ENCODE measurements at places on chromosomes 1 and 21. TPM values are rescaled to one million over a fixed set of nuclear protein-coding genes. Genes with fewer than 3 reads are reported as not detected.
A peak's percentile ranks its signal among the peaks of the same experiment; 100 is the strongest.

RUNX3 gene
- total RNA-seq = 0.02 TPM

DNA sequence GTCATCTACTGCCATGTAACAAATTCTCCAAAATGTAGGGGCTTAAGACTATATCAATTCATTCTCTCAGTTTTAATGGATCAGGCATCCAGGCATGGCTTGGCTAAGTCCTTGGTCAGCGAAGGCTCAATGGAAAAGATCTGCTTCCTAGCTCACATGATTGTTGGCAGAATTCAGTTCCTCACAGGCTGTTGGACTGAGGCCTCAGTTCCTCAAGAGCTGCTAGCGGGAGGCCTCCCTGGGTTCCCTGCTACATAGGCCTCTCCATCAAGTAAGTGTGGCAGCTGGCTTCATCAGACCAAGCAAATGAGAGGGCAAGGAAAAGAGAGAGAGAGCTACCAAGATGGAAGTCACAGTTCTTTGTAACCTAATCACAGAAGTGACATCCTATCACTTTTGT, 19.6 kb upstream of the EYA3 start:
- no peak for DNase-seq

GRCh38 chr1:156692925-156693847, 12.2 kb downstream of the CRABP2 start:
- peak; percentile 25 for DNase-seq

DNA sequence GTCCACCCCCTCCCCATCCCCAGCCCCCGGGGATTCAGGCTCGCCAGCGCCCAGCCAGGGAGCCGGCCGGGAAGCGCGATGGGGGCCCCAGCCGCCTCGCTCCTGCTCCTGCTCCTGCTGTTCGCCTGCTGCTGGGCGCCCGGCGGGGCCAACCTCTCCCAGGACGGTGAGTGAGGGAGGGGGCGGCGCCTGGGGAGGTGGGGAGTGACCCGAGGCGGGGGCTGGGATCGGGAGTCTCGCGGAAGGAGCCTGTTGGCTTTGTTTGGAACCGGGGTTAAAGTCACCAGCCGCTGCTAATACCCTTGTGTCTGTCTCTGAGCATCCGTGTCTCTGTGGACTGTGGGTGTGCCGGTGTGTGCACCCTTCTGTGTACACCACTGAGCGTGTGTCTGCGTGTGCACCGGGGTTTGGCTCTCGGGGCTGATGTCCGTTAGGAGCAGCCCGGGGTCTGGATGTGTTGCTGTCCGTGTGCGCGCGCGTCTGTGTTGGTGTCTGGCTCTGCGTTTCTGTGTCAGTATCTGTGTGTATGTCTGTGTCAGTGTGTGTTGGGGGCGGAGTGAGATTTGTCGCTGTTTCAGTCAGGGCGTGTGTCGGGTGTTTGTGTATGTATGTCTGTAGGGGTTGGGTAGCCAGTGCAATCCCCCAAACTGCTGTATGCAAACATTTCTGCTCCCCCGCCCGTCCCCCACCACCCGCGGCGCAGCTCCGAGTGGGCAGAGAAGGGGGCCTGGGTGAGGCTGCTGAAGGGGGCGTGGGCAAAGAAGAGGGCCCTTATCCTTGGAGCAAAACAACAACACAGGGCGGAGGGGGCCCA, 480 bp downstream of the CADM3 start:
- DNase-seq = no peak

DNA sequence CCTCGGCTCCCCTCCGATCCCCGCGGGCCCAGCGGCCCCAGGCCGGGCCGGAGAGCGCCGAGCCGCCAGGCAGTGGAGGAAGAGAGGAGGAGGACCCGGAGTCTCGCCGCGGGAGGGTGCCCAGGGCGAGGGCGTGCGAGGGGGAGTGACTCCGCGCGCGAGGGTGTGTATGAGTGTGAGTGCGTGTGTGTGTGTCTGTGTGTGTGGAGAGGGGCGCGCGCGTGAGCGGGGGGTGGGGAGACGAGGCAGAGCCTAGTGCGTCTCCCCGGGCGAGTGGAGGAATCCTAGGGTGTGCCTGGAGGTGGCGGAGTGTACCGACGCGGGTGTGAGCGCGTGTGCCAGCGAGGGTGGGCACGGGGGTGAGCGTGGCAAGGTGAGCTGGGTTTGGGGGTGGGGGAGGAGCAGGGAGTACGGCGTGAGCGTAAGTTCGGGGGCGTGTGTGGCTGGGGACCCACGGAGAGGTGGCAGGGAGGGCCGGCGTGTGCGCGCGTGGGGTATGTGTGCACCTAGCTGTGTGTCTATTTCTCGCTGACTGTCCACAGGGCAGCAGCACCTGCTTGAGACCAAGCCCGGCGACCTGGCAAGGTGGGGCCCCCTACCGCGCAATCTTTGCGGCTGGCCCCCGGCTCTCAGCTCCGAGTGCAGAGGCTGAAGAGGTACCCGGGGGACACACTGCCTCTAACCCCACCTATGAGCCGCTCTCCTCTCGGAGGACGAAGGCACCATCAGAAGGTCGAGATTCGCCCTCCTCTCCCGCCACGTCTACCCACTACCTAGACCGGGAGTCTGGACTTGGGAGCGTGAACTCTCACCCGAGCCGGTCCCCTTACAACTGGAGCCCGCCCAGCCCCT, 784 bp upstream of the KCND3 start:
- DNase-seq = peak; percentile 36

DNA sequence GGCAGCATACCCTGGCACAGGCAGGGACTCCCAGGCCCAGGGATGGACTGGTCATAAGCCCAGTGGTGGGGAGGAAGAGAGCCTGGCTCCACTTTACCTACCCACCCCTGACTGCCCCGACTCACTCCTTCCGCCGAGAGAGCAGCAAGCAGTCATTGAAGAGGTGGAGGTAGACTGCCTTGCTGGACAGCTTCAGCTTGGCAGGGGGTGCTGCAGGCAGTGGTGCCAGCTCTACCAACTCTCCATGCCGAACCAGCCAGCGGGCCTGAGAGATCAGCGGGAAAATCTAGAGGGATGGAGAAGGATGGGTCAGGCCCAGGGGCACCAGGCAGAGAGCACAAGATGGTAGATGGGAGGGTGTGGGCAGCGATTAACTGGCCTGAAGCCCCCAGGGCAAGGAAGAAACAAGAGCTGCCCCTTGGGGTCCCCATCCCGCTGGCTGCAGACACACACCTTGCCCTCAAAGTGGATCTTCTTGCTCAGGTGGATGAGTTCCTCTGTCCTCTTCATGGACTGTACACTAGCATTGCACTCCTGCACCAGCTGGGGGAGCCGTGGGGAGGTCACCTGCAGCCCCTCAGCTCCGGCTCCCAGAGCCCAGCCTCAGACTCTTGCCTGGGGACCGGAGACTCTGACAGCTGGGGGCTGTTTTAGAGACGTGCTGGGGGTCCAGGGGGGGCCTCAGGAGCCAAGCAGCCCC, 7.7 kb downstream of the ARHGEF19 start:
- DNase-seq = peak; percentile 45

- DNase-seq = no peak
Observed at GRCh38 chr1:111212634-111213335, 12.3 kb upstream of the DENND2D start.

GRCh38 chr1:147700042-147701006, 30.0 kb upstream of the ACP6 start:
- DNase-seq = peak; percentile 66

- DNase-seq = no peak
Observed at GRCh38 chr21:32687643-32688345, 40.0 kb downstream of the SYNJ1 start.

GRCh38 chr1:239128541-239128940, 257.8 kb upstream of the CHRM3 start:
- DNase-seq = no peak
